ENCODE measurements at places on chromosomes 2 and 18.

- DNase-seq = no peak
These were observed 129.2 kb downstream of the MYCN start for GRCh38 chr2:16069663-16069932.

- DNase-seq = no peak
These were observed 351.7 kb downstream of the RAD51AP2 start for GRCh38 chr2:17166506-17166905.

DNA sequence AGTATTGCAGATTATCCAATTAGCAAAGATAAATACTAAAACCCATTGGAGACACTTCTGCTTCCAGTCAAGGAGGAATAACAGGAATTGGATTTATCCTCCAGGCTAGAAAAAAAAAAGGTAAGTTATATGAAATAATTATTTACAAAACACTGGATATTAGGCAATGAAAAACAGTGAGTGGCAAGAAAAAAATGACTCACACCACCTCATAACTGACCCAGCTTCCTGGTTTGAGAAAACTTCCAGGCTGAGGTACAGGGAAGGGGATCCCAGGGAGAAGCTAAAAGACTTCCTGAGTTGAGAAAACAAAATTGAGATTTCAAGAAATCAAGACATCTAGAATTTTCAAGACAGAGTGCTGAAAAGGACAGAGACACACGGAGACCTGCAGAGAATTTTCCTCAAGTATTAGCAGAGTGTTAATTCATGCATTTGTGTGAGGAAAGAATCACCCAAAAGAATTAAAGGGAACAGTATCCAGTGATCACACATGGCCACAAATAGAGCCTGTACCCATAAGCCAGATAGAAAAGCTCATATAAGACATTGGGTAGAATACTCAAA, 17.4 kb downstream of the SRD5A2 start:
- no peak for DNase-seq

GRCh38 chr2:237819231-237819630, 20.7 kb downstream of the RBM44 start:
- DNase-seq = no peak

GRCh38 chr2:182715121-182715891, 751 bp upstream of the DNAJC10 start:
- no peak for DNase-seq

DNA sequence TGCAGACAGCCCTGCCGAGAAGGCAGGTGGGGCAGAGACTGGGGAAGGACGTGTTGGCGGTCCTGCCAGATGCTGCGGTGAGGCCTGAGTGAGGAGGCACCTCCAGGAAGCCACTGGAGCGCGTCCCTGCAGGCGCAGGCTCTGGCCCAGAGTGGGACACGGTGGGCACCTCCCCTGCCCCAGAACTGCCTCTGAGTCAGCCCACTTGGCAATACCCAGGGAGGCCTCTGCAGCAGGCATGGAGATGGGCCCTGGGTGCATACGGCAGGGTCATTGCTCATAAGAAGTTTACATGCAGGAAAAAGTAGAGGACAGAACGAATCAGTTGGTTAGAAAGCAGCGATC, 195.9 kb downstream of the TFCP2L1 start:
- no peak for DNase-seq

- no peak for DNase-seq
These were observed 125.0 kb downstream of the SPHKAP start for GRCh38 chr2:228056293-228057097.

- DNase-seq = no peak
These were observed 183.7 kb downstream of the NRP2 start for GRCh38 chr2:205865905-205866441.

GRCh38 chr2:145273840-145274239, 753.9 kb upstream of the ZEB2 start:
- DNase-seq = no peak

GRCh38 chr2:102520009-102520408, 47.0 kb downstream of the SLC9A4 start:
- DNase-seq = no peak

- no peak for DNase-seq
These were observed 37.9 kb downstream of the DARS1 start for GRCh38 chr2:135947483-135947882.

DNA sequence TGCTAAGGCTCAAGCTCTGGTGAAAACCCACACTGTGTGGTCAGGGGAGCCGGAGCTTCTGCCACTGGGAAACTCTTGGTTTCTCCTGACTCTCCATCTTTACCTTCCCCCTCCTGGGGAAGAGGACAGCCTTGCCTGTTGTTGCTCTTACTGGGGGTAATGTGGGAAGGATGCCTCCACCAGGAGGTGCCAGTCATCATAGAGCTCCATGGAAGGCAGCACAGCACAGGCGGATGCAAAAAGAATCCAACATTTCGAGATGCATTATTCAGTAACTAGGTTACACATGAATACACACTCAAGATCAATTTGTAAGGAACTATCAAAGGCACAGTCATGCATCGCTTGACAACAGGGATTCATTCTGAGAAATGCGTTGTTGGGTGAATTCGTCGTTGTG, 322.6 kb downstream of the AFF3 start:
- no peak for DNase-seq

DNA sequence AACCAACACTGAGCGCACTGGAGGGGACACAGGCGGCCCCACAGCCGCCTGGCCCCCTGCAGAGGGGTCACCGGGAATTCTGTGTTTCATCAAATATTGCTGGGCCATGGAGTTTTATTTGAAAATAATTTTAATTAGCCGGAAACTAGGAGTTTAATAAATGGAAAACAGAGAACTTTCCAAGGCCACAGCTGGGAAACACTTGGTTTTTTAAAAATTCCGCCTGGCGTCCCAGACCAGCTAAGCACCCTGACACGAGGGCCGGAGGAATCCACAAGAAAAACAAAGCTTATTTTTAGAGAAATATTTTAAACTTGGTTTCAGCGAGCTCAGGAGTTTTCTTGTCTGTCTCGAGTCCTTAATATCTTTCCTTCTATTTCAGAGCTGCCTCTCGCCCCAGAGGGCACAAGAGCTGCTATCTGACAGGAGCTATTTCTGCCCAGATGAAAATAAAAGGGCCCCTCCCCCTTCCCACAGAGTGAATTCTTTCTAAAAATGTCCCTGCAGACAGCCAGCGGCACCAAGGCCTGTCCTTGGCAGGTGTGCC, 8.2 kb downstream of the ZFP36L2 start:
- no peak for DNase-seq

- no peak for DNase-seq
These were observed 38.6 kb downstream of the ACOXL start for GRCh38 chr2:110770959-110771431.

GRCh38 chr2:172084395-172084644, 987 bp upstream of the DLX1 start:
- DNase-seq = no peak

DNA sequence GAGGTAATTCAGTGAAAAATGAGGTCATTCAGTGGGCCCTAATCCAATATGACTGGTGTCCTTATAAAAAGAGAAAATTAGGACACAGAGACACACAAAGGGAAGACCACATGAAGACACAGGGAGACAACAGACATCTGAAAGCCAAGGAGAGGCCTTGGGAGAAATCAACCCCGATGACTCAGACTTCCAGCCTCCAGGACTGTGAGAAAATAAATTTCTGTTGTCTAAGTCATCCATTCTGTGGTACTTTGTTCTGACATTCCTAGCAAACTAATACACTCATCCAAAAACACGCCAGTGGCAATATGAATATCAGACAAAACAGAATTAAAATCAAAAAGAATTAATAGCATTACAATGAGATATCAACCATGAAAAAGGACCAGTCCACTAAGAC, 303.7 kb downstream of the SS18 start:
- no peak for DNase-seq

DNA sequence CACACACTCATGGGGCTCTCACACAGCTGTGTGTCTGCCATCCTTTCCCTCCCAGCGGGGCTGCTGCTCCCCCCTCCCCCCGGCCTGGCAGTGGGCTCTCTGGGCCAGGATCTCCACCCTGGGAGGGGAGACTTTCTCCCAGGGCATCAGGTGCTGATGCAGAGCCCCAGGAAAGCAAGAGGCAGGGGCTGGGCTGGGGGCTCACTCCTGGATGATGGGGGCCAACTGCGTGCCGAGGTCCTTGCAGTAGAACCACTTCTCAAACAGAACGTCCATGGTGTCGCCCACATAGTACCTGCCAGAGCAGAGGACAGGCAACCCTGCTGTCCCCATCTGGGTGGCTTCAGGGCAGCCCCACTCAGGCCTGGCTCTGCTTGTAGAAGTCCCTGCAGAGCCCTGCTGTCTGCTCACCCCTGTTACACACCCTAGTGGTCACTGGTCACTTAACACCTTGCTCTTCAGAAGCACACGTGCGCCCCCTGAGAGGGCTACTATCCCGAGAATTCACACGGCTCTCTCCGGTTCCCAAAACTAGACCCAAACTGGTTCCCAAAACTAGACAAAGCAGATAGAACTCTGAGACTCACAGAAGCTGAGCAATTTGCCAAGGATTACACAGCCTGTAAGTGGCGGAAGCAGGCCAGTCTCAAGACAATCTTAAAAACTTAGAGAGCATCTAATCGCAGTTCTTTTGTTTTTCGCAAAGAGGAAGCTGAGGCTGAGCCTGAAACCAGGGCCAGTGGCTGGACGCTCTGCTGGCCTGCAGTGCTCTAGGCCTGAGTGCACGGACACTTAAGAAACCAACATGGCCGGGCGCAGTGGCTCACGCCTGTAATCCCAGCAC, 6.6 kb upstream of the OXER1 start:
- no peak for DNase-seq

DNA sequence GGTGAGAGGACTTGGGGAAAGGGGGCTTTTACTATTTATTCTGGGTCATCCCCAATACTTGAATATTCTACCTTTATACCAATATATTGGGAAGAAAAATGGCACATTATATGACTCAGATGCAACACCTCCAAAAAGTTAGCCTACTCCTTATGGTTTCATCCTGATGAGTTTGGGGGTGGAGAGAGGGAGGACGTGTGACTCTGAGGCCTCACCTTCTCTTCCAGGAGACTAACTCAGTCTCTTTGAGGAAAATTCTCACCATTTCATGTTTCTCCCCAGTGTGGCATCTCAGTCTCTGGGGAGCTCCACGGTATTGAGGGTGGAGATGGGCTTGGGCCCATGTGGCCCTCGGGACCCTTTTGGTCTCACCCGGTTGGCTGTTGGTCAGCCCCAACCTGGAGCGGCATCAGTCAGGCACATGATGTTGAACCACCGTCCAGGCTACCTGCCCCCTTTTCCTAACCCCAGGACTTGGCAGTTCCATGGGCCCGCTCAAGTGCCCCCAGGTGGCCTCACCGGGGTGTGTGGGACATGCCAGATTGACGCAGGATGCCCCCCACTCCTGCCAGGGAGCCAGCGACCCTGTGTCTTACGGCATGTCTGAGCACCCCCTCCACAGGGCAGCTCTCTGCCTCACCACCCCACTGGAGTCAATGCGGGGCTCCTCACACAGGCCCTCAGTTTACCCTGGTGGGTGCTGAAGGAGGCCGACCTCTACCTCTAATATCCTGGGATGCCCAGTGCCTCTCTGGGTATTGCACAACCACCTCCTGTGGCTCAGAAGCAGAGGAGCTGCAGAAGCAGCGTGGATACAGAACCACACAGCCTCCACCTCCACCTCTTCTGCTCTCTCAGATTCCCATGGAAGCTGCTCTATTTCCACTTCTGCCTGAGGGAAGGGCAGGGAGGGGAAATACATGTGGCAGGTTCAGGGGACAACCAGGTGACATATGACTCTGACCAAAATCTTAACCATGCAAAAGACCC, 297.4 kb downstream of the EIPR1 start:
- no peak for DNase-seq

DNA sequence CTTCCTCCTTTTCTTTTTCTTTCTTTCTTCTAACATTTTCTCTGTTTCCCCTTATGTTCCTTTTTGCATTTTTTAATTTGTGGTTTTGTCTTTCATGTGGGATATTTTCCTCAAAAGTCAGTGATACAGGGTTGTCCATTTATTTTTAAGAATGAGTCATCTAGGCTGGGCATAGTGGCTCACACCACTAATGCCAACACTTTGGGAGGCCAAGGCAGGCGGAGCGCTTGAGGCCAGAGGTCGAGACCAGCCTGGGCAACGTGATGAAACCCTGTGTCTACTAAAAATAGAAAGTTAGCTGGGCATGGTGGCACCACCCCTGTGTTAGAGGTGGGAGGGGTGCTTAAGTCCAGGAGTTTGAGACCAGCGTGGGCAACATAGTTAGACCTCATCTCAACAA, 35.8 kb downstream of the KATNAL2 start:
- DNase-seq = no peak

GRCh38 chr18:46324087-46324955, 220.1 kb downstream of the HAUS1 start:
- DNase-seq = no peak

GRCh38 chr2:151363709-151364108, 6.3 kb downstream of the TNFAIP6 start:
- no peak for DNase-seq
